ENCODE measurements at places on chromosomes 13 and 19.

DNA sequence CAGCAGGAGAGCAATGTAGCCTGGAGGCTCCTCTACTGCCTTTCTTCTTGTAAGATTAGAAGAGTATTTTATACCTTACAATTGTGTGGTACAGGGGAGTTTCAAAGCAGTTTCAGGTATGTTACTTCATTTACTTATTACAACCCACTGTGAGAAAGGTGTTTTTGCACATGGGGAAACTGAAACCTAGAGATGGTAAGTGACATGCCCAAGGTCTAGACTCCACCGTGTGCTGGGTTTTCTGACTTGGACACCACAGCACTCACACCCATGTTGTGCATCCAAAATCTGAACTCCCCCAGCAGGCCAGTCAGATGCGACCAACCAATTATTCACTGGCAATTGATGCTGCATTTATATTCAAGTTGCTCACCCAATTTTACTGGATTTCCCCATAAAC lies 22.8 kb downstream of the ERICH6B start:
- DNase-seq = no peak

GRCh38 chr13:112674412-112675365 lies 15.1 kb upstream of the ATP11A start:
- peak; percentile 30 for DNase-seq

- no peak for DNase-seq
Measured at GRCh38 chr13:70253411-70253810, 145.2 kb upstream of the KLHL1 start.

DNA sequence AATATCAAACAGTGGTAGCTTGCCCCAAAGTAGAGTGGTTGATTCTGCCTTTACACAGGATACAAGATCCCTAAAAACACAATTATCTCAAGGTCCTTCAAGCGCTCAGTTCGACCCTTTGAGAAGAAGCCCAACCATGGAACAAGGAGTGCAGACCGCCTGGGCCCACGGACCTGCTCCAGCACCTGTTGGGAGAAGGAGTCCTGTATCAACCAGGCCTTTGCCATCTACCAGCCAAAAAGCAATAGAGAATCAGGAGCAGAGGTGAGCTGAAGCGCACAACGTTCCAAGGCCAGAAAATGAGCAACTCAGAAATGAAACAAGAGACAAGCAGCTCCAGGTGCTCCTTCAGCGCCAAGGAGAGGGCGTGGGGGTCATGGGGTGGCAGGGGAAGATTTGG lies 6.3 kb upstream of the LILRB3 start:
- DNase-seq = no peak

- no peak for DNase-seq
Measured at GRCh38 chr13:87867426-87867825, 196.3 kb downstream of the SLITRK5 start.

GRCh38 chr13:49428041-49428763 lies 15.7 kb downstream of the CAB39L start:
- DNase-seq = no peak

DNA sequence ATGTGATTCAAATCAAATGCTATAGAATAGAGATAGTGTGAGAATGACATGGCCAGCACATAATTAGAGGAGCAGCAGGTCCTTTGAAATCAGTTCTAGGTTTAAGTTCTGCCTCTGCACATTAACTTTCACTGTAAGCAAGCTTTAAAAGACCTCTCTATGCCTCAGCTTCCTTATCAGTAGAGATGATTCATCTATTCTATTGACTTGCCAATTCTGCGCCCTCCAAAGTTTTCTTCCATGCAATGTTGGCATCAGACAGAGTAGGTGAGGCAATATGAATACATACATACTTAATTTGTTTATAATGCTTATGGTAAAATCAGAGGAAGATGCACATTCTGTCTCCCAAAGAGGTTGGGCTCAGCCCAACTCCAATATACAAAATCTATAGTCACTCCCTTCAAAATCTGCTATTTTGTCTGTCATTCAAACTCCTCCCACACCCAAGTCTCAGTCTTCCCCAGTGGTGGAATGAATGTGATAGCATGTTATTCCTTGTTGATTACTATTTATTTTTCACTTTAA lies 525.5 kb downstream of the RFC3 start:
- no peak for DNase-seq

DNA sequence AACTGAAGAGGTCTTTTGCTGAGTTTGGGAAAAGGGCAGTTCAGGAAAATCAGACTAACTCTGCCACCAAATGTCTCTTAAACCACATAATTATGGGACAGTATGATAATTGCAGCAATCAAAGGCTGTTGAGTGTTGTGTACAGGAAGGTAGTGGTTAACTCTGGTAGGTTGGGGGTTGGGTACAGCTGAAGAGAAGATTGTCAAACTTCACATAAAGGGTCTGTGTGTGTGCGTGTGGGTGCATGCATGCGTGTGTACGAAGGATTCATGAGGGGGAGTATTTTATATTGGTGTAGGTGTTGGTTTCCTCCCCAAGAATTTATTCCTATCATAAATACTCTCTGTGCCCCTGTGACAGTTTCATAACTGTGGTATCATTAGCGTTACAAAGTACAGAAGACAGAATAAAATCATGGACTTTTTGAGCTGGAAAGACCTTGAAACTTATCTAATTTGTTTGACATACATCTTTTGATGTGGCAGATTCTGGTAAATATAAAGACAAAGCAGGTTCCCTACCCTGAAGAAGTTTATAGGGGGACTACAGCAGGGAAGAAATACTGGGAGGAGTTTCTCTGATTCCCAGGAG lies 94.1 kb downstream of the PCCA start:
- DNase-seq = no peak

- no peak for DNase-seq
Measured at GRCh38 chr19:40286235-40286970, 1.3 kb upstream of the AKT2 start.
